ENCODE measurements at places on chromosomes 5 and 9.

DNA sequence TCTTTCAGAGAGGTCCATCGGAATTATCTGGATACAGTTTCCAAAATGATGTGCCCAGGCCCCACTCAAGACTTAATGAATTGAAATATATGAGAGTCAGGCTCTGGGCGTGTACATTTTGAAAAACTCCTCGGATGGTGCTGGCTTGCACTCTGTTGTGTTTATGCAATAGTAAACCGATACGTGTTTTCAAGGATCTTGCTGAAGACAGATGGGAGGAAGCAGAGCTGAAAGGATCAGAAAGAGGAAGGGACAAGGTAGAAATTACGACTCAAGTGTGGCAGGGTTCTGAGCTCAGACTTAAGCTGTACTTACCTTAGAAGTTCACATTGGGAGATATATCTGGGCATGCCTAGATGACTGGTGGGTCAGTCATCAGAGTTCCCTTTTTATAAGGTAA is 13.7 kb upstream of the STOM start:
- DNase-seq = no peak

- no peak for DNase-seq
Observed at GRCh38 chr9:131747352-131747751, 7.5 kb upstream of the RAPGEF1 start.

- no peak for DNase-seq
Observed at GRCh38 chr5:146290318-146290717, 48.3 kb upstream of the POU4F3 start.

- no peak for DNase-seq
Observed at GRCh38 chr5:40649463-40650030, 30.2 kb upstream of the PTGER4 start.

GRCh38 chr5:93621327-93621798 is 38.3 kb downstream of the NR2F1 start:
- DNase-seq = no peak

DNA sequence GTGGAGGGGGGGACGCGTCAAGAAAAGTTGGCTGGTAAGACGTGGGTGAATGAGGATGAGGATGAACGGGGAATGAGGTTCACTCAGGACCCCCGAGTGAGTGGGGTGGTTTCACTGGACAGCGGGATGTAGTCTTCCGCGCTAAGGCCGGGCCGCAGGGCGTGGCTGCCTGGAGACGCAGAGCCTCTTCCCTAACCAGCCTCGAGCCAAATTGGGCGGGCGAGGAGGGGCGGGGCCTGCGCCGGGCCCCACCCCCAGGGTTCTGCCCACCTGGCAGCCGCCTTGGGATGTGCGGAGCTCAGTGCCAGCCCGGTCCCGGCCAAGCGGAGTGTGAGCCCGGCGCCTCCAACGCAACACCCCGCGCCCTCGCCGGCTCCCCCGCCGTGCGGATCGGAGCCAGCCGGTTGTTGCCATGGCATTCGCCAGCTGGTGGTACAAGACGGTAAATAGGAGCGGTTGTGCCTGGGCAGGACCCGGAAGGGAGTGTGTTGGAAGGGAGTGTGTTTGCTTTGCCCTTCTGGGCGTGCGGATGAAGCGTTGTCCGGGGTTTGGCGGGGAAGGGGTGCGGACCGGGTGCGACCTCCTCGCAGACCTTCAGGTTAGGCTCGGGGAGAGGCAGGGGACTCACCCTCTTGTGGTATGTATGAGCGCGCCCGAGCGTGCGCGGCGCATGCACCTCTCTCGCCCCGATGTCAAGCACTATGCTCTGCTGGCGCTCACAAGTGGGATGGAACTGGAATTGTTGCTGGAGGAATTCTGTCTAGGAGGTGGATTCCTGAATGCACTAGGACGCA is 746 bp downstream of the CAST start:
- DNase-seq = peak; percentile 93

DNA sequence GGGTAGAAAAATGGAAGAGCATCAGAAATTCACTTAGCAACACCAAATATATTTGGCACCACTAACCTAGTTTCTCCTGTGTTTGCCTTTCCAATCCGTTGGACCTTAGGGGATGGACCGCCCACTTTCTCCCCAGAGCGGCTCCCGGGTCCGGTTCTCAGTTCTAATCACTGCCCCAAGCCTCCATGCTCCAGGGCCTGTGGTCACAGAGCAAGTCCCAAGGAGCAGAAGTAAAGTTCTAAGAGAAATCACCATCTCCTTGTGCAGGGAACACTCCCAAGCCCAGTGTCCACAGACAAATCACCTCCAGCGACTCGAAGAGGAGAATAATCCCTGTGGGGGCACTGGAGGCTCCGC is 728 bp upstream of the SLC1A1 start:
- no peak for DNase-seq

DNA sequence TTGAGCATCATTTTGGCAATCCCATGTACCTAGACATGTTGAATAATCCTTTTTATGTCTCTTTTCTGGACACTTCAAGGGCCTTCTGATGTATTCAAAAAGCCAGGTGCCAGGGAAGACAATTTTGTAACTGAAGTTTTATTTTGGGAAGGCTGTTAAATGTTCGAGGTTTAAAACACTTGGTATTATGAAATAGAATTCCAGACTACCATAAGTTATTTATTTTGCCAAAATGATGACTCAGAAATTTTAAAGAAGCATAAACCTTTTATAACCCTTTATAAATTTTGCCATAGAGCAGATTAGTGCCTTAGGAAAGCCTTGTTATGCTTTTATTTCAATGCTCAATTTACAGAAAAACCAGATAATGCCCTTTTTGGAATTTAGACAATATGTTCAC is 30.3 kb upstream of the UHRF2 start:
- DNase-seq = no peak

GRCh38 chr9:121696930-121697329 is 45.5 kb downstream of the DAB2IP start:
- no peak for DNase-seq

- DNase-seq = no peak
Observed at GRCh38 chr9:120862452-120862851, 14.5 kb downstream of the PHF19 start.

DNA sequence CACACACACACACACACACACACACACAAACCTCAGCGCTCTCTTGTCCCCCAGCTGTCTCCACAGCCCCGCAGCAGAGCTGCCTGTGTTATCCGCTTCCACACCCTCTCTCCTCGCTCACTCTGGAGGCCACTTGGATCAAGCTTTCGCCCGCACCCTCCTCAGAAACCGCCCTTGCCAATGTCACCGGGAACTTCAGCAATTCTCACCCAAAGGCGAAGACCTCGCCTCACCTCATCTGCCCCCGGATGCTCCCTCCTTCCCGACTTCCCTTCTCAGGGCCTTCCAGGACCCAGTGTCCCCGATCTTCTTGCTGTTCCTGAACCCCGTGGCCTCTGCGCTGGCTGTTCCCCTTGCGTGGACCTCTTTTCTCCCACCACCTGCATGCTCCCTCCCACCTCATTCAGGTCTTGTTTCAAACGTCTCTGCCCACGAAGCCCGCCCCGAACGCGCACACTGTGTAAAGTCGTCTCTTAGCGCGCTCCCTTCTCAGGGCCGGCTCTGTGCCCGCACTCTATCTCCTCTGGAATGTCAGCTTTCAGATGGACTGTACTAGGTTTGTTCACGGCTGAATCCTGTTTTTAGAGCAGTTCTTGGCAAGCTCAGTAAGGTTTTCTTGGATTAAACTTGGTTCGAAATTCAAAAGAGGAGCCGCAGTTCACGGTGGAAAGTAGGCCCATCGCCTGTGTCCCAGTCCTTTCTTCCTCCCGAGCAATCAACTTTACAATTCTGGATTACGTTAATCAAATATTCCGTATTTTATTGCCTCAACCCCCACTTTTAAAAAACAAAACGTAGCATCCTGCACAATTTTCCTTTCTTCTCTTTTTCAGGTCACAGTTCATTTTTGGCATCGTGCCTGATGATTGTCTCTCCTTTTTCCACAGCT is 1.0 kb upstream of the TRIM7 start:
- DNase-seq = no peak

- DNase-seq = no peak
Observed at GRCh38 chr9:11347437-11347836, 734.6 kb upstream of the PTPRD start.
